ENCODE measurements at places on chromosomes 4 and X.

GRCh38 chr4:126897038-126897437 is 735.7 kb upstream of the INTU start:
- no peak for DNase-seq

DNA sequence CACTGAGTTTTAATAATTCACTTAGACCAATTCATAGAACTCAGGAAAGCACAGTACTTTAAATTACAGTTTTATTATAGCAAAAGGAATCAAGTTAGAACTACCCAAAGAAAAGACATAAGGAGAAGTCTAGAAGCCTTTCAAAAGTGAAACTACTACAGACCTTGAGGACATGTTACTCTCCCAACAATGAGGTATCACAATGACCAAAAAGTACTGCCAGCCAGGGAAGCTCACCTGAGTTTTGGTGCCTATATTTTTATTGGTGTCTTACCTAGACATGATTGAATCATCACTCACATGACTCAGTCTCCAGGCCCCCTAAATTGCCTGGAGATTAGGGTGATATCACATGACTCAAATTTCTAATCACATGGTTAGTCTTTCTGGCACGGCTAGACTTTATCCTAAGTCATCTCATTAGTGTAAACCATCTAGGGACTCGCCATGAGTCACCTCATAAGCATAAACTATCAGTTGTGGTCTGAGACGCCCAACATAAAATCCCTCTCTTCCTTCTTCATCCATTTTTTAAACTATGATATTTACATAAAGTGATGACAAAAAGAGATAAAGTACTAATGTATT is 372.3 kb downstream of the TMA16 start:
- DNase-seq = no peak

DNA sequence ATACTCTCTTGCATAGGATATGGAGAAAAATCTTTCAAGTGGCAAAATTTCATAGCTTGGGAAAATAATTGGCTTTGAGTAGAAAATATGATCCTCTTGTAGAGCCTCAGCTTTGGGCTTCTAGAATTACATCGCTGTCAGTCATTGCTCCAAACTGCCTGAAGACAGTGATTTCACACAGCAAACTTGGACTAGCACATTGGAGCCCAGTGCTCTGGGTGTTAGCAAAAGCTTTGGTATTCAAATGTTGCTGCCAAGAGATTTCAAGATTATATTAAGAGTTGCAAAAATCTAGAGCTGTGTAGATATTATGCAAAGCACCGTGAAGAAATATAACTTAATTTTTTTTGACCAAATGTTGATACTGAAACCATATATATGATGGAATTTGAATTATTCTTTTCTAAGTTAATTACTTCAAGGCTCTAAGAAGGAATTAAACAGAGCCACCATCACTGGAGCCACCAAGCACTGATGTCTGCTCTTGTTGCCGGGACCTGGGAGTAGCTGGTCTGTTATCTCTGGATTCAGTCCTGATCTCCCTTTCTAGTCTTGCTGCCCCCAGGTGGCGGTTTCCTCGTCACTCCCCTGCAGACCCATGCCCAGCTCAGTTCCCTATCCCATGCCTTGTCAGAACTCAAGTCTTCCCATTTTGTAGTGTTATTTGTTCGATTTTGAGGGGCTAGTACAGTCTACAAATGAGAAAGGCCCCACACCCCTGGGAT is 260.7 kb upstream of the SFRP2 start:
- DNase-seq = no peak

DNA sequence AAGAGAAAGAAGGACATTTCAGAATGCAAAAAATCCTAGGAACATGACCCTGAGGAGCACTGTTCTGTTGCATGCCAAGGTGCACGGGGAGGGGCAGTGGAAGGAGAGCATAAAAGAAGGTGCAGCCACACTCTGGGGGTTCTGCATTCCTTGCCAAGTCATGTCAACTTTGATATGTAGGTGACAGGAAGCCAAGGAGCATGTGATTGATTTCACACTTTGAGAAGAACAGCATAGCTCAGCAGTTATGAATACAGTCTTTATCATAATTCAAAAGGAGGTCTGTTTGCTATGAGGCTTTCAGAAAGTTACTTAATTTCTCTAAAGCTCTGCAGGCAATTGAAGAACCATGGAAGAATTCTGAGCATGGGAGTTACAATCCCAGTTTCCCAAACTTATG is 50.6 kb downstream of the SCFD2 start:
- no peak for DNase-seq

DNA sequence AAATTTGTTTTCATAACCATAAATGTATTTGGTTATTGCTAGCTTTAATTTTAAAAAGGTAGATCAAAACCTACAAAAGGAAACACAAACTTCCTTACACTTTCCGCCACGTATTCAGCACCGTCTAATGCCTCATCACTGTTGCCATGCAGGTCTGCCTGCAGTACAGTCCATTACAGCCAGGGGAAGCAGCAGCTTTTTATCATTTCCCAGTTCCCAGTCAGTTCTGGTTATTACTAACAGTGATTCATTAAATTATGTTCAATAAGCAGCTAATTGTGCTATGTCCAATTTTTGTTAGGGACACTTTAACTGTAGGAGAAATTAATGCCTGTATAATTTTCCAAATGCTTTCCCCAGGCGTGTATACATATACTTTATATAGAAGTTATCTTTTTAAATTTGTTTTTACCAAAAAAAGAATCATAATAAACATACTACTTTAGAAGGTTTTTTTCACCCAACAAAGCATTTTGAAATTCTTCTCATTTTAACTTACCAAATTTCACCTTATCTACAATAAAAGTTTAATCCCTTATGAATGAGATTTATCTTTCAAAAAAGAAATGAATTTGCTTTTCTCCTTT is 93.3 kb downstream of the ANXA3 start:
- DNase-seq = no peak

DNA sequence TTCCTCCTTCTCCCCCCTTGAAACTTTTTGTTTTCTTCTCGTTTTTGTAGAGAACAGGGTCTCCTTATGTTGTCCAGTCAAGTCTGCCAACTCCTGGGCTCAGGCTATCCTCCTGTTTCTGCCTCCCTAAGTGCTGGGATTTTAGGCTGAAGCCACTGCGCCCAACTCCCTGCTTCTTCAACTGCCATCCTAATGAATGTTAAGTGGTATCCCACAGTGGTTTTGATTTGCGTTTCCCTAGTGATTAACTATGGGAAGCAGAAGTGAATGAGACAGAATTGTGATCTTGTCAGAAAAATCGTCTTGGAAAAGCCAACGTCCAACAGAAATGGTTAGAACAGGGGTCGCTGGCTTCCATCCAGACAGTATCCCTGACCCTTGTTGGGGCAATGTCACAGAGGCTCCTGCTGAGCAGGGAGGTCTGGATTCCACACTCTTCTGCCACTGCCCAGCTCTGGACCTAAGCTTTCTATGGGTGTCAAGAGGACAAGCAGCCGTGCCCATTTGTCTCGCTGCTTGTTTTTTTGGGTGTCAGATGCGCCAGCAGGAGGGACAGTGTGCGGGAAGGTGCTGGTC is 869 bp upstream of the ADD1 start:
- no peak for DNase-seq

GRCh38 chrX:106933538-106933961 is 13.3 kb downstream of the CLDN2 start:
- DNase-seq = no peak

GRCh38 chrX:112614640-112615039 is 65.1 kb downstream of the LHFPL1 start:
- DNase-seq = no peak

- DNase-seq = no peak
These were observed 418.5 kb upstream of the CPEB2 start for GRCh38 chr4:14583752-14584151.

DNA sequence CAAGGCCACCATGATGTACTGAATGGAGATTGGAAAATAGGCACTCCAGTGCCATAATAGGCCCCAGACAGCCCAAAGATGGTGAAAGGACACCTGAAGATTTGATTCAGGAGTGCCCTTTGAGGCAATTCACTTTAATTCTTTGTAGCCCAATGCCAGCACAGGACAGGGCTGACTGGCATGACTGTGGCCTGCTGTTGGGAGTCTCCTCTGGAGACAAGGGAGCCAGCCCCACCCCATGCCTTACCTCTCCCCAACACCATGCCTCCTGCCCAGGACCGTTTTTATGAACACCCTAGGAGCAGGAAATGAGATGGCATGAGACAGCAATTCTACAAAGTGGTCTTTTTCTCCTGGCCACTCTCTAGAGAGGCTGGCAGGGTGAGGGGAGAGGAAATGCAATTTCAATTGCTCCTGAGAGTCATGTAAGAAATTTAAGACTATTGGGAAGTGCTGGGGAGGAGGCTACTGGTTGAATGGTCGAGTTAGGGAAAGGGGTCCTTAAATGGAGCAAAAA is 94.2 kb upstream of the MAMLD1 start:
- no peak for DNase-seq

DNA sequence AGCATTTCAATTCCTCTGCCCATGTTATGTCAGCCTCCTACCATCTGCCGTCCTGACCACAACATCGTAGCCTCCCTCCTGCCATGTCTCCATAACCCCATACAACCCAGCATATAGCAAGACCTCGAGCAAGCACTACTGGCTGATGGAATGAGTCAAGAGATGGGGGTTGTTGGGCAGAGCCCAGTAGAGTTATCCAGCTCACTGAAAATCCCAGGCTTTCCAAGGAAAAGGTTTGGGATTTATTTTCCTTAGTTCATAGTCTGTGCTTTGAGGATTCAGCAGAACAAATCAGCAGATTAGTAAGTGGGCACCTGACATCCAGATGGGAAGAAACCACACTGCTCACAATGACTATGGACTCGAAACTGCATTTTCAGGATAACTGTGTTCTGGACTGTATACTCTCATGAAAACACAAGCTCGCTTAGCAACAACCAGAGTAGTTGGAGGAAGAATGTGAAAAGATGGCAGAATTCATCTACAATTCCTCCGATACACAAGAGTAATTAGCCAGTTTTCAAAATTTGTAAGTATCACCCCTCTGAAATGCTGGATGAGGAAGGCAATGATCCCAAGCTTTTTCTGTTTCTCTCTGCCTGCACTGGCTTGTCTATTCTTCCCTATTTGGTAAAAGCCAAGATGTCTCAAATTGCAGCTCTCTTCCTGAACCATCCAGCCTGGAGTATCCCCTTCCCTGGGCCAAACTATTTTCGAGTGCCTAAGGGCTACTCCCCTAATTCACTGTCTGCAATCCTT is 186.2 kb upstream of the TBL1X start:
- no peak for DNase-seq

- DNase-seq = no peak
These were observed 193.9 kb upstream of the SPOCK3 start for GRCh38 chr4:167428156-167428555.

DNA sequence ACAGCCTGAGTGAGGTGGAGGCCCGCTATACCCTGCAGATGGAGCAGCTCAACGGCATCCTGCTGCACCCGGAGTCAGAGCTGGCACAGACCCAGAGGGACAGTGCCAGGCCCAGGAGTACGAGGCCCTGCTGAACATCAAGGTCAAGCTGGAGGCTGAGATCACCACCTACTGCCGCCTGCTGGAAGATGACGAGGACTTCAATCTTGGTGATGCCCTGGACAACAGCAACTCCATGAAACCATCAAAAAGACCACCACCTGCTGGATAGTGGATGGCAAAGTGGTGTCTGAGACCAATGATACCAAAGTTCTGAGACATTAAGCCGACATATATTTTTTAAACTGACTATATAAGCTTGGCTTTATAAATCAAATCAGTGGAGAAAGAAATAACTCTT is 73.3 kb upstream of the HHIP start:
- no peak for DNase-seq

- peak; percentile 3 for DNase-seq
These were observed 417.1 kb upstream of the MAGEB16 start for GRCh38 chrX:35380808-35381700.

GRCh38 chr4:90349636-90350035 is 222.4 kb downstream of the CCSER1 start:
- no peak for DNase-seq

- DNase-seq = no peak
These were observed 600 bp downstream of the RADX start for GRCh38 chrX:106612393-106612763.

- DNase-seq = no peak
These were observed 230.9 kb upstream of the SFRP2 start for GRCh38 chr4:154019811-154020210.

- no peak for DNase-seq
These were observed 98.9 kb downstream of the ATXN3L start for GRCh38 chrX:13220916-13221315.

- DNase-seq = no peak
These were observed 54.3 kb downstream of the IGFBP7 start for GRCh38 chr4:57055886-57056285.

- no peak for DNase-seq
These were observed 23.9 kb downstream of the STIM2 start for GRCh38 chr4:26884486-26884988.

- no peak for DNase-seq
These were observed 32.1 kb upstream of the AMBN start for GRCh38 chr4:70559924-70560323.

- DNase-seq = no peak
These were observed 86.2 kb upstream of the BLTP1 start for GRCh38 chr4:122065915-122066314.

- no peak for DNase-seq
These were observed 95.4 kb upstream of the BANK1 start for GRCh38 chr4:101695176-101695575.

DNA sequence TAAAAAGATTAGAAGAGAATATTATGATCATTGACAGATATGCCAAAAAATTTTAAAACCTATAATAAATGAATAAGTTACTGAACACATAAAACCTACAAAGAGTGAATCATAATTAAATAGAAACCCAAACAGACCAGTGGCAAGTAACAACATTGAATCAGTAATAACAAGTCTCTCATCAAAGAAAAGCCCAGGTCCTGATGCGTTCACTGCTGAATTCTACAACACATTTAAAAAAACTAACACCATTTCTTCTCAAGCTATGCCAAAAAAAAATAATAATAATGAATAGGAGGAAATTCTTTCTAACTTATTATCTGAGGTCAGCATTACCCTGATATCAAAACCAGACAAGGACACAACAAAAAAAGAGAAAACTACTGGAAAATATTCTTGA is 30.6 kb downstream of the ACTRT1 start:
- no peak for DNase-seq

DNA sequence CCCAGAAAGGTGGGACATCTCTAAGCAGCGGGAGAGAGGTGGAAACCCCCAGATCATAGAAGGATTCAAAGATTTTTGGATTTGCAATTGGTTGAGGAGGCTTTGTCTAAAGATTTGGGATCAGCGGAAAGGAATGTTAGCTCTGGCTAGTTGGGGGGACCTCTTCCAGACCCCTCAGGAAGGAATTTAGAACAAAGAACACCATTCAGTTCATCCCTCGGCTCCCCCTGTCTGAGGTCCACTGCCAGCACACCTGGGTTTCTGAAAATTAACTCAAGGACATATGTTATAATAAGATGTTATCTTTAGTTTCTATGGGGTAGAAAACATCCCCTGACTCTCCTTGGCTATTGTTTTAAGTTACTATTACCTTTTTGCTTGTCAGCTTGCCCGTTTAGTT is 163.6 kb downstream of the CEP135 start:
- DNase-seq = no peak

- no peak for DNase-seq
These were observed 4.0 kb downstream of the LAP3 start for GRCh38 chr4:17580969-17581368.

Measured in left kidney (tissue), 8 donors.